ENCODE measurements at places on chromosomes 16 and 17. TPM values are rescaled to one million over a fixed set of nuclear protein-coding genes. Genes with fewer than 3 reads are reported as not detected.

Gene KRT39
- not detected for polyA plus RNA-seq

Gene HOXB3
- 1.9 TPM for polyA plus RNA-seq

Gene WNK4
- 0.49 TPM for polyA plus RNA-seq

Gene SULT1A3
- polyA plus RNA-seq = 32.8 TPM

Gene COG4
- 40.4 TPM for polyA plus RNA-seq

Gene RHBDF2
- 20.1 TPM for polyA plus RNA-seq

Gene CDH8
- 0.02 TPM for polyA plus RNA-seq

Gene MT1F
- 10.9 TPM for polyA plus RNA-seq

Gene CSH1
- polyA plus RNA-seq = not detected
